ENCODE measurements at places on chromosomes 13 and 19. TPM values are rescaled to one million over a fixed set of nuclear protein-coding genes. Genes with fewer than 3 reads are reported as not detected.
A peak's percentile ranks its signal among the peaks of the same experiment; 100 is the strongest.

Gene CFAP97D2
- total RNA-seq: 1.5 TPM

Gene VSTM1
- 0.44 TPM for total RNA-seq

Gene ZNF837
- 1.7 TPM for total RNA-seq

Gene SELENOV
- not detected for total RNA-seq

Gene KLK15
- total RNA-seq: not detected

Gene ARL11
- 7.6 TPM for total RNA-seq

Gene SCAMP4
- total RNA-seq: 86.6 TPM

Gene ZNF699
- 6.8 TPM for total RNA-seq

Gene ACTMAP
- total RNA-seq: 15.1 TPM

Gene KIR2DL1
- 0.47 TPM for total RNA-seq

Gene NUDT15
- 16.0 TPM for total RNA-seq

Gene PRR19
- total RNA-seq: 1.1 TPM

Gene MUC16
- 1.1 TPM for total RNA-seq

Gene FPR1
- total RNA-seq: 20.0 TPM

- DNase-seq: no peak
These were observed 18.2 kb upstream of the PLAUR start for GRCh38 chr19:43688059-43688701.

- DNase-seq: no peak
These were observed 162.4 kb downstream of the FOXO1 start for GRCh38 chr13:40503966-40504591.

DNA sequence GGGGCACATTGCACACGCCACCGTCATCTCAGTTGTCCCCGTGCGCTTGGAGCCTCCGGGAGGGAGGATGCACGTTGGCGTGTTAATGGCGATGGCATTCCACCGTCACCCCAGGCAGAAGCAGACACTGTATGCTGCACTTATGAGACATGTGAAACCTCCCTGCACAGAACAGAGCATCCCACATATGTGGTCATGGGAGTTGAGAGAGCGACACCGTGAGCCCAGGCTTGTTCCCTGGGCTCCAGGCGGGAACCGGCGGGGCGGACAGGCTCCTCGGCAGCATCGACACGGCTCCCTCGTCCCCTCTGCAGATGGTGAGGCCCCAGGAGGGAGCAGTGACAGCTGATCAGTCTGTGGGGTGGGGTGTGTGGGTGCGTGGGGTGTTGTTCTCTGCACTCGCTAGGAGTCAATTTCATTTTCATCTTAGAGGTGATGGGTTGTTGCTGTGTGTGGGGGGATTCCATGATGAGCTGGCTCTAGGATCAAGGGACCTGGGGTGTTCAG is 40.4 kb downstream of the CRTC1 start:
- no peak for DNase-seq

- no peak for DNase-seq
These were observed 154.3 kb upstream of the VSTM2B start for GRCh38 chr19:29371251-29372090.

DNA sequence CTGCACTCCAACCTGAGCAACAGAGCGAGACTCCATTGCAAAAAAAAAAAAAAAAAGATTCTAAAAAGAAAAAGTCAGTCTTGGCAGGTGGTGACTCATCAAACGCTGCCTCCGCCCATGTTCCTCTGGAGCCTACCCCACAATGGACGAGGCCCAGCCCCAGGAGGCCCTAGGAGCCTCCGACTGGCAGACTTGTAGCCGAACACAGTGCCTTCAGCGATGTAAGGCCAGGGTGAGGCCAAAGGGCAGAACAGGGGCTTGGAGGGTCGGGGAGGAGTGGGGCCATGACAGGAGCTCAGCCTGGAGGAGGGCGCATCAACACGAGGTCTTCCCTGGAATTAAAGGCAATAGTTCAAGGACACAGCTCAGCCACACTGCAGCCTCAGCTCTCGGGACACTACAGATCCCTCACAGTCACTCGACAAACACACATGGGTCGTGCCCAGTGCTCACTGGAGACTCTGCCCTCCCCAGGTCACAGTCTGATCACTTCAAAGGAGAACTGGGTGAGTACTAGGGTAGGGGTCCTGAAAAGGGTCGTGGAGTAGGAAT is 5.1 kb downstream of the USE1 start:
- DNase-seq: no peak

DNA sequence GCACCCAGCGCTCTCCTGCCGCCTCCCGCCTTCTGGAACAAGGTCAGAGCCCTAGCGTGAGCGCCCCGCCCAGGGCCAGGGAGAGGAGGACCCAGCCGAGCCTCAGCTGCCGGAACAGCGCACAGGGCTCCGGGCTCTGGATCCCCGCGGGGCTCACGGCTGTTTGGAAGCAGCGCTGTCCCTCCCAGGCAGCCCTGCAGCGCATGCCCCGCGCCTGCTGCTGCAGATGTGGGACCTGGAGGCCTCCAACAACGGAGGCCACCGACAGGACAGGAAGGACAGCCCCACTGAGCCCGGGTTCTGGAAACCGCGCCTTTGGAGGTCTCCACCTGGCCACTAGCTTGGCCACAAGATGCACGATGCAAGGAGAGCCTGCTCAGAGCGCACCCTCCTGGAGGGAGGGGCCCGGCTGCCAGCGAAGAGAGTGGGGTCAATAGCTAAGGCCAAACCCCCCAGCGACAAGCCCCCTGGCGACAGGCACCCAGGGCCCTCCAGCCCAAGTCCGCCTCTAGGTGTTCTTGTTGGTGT is 12.6 kb downstream of the ZSCAN18 start:
- no peak for DNase-seq

DNA sequence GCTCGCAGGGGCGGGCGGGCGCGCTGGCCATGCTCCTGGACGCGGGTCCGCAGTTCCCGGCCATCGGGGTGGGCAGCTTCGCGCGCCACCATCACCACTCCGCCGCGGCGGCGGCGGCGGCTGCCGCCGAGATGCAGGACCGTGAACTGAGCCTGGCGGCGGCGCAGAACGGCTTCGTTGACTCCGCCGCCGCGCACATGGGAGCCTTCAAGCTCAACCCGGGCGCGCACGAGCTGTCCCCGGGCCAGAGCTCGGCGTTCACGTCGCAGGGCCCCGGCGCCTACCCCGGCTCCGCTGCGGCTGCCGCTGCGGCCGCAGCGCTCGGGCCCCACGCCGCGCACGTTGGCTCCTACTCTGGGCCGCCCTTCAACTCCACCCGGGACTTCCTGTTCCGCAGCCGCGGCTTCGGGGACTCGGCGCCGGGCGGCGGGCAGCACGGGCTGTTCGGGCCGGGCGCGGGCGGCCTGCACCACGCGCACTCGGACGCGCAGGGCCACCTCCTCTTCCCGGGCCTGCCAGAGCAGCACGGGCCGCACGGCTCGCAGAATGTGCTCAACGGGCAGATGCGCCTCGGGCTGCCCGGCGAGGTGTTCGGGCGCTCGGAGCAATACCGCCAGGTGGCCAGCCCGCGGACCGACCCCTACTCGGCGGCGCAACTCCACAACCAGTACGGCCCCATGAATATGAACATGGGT is 599 bp downstream of the ZIC2 start:
- no peak for DNase-seq

DNA sequence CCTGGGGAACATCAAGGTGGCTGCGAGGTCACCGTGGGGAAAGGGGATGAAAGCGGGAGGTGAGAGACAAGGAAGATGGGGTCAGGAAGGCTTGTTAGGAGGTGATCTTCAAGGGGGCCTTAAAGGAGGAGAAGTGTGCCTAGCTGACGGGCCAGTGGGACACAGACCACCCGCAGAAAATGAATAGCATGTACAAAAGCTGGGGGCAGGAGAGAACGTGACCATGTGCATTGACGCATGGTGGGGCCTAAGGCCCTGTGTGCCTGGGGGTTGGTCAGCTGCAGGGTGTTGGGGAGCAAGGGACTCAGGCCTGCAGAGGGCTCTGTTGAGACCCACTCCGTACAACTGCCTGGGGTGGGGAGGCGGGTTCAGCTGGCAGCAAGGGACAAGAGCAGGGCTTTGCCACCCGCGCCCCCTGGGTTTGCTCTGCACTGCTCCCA is 5.9 kb downstream of the RAB8A start:
- DNase-seq: no peak

DNA sequence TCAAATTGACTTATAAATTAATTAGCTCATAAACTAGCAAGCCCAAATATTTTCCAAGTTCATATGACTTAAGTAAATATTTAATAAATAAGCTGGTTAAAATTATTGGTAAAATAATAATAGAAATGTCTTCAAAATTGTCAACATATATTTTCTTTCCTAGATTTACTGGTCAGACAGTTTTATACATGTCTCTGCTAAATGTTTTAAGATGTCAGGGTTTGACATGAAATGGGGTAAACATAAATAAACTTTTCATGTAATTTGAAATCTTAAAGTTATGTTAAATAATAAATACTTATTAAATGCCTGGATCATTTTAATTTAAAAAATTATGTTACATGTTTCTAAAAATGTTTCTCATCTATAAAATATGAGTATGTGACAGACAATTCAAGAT is 18.3 kb upstream of the CYSLTR2 start:
- no peak for DNase-seq

DNA sequence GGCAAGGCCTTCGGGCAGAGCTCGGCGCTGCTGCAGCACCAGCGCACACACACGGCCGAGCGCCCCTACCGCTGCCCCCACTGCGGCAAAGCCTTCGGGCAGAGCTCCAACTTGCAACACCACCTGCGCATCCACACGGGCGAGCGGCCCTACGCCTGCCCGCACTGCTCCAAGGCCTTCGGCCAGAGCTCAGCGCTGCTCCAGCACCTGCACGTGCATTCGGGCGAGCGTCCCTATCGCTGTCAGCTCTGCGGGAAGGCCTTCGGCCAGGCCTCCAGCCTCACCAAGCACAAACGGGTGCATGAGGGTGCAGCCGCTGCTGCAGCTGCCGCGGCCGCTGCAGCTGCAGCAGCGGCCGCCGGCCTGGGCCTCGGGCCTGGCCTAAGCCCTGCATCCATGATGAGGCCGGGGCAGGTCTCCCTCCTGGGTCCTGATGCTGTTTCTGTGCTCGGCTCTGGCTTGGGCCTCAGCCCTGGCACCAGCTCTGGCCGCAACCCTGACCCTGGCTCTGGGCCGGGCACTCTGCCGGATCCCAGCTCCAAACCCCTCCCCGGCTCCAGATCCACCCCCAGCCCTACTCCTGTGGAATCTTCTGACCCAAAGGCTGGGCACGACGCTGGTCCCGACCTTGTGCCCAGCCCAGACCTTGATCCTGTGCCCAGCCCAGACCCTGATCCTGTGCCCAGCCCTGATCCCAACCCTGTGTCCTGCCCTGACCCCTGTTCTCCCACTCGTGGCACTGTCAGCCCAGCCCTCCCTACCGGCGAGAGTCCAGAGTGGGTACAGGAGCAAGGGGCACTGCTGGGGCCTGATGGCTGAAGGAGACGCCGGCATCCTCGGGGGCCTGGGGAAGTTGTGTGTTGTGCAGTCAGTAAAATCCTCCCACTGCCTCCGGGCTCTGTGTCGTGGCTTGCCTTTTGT is 2.0 kb upstream of the MCOLN1 start:
- DNase-seq: no peak

- no peak for DNase-seq
These were observed 6.3 kb upstream of the ZSWIM4 start for GRCh38 chr19:13788991-13789390.

DNA sequence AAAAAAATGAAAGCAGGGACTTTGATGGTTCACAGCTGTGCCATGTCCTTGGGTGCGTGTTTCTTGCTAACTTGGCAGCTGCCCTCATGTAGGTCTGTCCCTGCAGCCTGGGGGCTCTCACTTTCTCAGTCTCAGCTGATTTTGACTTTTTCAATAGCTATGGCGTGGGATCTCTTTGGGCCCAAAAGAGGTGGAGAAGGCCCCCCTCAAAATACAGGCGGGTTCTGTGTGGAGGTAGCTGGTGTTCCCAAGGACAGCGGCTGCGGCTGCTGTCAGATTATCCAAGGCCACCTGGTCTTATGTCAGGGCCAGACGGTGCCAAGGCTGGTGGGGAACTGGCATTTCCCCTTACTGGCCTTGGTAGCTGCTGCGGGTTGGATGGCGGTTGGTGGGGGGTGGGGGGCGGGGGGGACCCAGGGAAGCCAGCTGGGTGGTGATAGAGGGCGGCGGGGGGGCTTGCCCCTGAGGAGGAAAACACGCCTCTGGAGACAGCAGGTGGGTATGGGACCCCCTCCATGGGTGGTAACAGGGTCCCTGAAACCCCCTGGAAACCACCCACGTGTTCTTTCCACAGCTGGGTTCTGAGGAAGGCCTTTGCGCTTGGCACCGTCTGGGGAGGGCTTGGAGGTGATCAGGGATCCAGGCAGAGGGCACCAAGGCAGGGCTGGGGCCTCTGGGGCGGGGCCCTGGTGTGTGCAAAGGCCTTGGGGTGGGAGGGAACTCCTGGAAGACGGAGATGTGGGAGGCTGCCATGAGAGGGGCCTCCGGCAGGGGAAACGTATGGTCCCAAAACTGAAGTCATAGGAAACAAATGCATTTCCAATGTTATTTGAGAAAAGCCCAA is 4.1 kb downstream of the TIMM13 start:
- peak; percentile 62 for DNase-seq

DNA sequence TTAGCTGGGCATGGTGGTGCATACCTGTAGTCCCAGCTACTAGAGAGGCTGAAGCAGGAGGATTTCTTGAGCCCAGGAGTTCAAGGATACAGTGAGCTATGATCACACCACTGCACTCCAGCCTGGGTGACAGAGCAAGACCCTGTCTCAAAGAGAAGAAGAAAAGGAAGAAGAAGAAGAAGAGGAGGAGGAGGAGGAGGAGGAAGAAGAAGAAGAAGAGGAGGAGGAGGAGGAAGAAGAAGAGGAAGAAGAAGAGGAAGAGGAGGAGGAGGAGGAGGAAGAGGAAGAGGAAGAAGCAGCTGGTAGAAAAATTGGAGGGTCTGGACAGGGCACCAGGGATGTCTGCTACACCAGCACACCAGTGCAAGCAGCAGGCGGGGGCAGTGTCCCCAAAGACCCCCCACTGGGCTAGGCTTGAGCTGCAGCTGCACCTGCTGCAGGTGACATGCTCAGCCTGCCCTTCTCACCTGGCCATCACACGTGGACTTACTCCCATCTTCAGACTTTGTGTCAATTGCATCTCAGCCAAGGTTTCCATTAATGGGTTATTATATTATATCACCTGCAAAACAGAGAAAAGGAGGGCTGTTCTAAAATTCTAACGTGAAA is 180.9 kb upstream of the ZNF507 start:
- no peak for DNase-seq

Measured in left lung (tissue), 14 donors.